NCI-H1930 (cell line): ENCODE measurements at places on chromosomes 4 and X.
A peak's percentile ranks its signal among the peaks of the same experiment; 100 is the strongest.

GRCh38 chrX:2500803-2501558, at the start of the genes DHRSX and ZBED1:
DHRSX (minus strand) TSS chrX:2500976; CDS start chrX:2500925, 51 bp downstream.
ZBED1 (minus strand) TSS chrX:2500976; CDS start chrX:2490719, 10,257 bp downstream.
- DNase-seq: no peak

DNA sequence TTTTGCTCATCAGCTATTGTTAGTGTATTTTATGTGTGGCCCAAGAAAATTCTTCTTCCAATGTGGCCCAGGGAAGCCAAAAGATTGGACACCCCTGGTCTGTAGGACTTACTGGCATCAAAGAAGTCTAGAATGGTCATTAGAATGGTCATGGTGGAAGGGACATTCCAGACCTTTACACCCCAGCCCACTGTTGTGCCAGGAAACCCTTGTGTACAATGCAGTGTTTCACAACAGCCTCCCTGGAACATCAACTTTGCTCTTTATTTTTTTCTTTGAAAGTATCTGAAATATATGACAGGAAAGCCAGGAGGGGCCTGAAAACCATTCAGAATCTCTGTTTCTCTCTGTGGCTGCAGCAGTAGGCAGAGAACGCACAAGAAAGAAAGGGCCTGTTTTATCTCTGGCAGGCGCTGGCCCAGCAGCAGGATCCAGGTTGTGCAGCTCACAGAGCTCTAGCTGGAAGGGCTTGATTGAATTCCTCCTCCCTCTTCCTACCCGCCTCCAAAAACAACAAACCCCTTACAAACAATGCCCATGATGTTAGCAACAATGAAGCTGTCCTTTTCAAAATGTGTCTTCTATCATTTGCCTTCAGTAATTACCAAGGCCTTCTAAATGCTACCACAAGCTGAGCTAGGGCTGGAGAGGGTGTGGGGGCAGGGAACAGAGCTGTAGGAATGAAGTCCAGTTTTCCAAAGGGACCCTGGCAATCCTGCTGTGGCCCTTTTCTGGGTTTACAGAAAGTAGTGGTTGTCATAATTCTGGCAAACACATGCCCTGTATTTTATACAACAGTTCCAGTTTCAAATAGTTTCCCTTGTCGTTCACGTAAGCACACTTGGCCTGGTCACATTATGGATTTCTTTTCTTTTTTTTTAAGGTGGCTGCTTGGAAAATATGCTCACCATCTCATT, 32.3 kb upstream of the TFDP3 start:
- no peak for DNase-seq

- DNase-seq: no peak
Measured at GRCh38 chr4:187383181-187383580, 612.4 kb upstream of the ZFP42 start.

DNA sequence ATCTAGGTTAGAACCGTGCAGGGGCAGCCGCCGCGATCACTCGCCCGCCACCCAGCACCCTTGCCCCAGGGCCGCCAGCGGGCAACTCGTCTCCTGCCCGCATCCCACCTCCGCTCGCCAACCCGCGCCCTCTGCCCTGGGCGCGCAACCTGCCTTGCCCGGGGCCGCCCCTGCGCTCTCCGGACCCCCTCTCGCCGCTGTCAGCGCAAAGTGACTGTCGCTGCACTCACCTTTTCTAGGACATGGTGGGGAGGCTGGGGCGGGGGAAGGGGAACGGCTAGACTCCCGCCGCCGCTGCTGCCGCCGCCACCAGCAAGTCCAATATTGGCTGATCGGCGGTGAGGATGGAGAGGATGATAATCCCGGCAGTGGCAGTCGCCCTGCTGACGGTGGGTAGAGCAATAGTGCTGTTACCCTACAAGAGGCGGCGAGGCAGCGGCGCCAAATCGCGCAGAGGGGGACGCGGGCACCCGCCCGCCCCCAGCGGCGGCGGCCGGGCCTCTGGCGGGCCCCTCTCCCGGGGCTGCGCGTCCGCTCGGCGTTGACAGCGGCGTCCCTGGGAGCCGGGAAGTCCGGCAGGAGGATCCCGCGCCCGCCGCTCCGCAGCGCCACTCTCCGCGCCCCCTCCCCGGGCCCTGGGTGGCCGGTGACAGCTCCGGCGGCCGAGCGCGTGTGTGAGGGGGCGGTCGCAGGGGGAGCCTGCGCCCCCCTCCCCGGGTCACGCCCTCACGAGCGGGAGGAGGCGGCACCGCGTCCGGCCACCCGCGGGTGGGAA, 2.3 kb upstream of the NR3C2 start:
- DNase-seq: peak; percentile 11

DNA sequence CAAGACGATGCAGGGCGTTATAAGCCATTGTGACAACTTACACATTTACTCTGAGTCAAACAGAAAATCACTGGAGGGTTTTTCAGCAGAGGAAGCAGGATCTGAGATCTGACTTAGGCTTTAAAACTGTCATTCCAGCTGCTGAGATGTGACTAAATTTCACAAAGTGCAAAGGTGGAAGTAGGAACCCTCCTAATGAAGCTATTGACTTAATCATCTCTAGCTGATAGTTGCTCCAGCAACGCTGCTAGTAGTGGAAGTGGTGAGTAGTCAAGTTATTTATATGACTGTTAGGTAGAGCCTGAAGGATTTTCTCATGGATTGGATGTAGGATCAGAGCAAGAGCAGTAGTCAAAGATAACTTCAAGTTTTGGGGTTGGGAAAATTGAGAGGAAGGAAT, 218.6 kb downstream of the GRID2 start:
- no peak for DNase-seq

DNA sequence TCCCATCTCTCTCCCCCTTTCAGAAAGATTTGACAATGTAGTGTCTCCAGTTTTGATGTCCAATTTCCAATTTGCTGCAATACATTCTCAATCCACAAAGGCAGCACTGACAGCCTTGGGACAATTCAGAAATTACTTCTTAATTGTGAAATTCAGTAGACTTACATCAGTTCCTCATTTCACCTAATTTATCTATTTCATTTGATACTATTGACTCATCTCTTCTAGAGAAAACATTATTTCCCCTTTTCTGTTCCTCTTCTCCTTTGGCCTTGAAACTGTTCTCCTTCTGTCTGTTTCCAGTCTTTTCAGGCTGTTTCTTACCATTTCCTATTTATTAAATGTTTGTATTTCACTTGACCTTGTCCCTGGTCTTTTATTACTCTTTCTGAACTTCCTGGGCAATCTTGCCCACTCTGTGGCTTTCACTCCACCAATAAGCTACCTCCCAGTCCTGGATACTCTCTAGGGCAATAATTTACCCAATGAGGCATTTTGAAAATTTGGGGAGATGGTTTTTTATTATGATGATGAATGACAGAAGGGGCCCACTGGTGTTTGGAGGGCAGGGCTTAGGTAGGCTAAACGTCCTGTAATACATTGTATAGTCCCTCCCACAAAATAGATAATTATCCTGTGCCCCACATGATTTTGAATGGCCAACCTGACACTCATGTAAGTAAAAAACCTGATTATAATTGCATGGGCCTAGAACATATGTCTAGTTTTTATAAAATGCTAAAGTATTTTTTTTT, 498.0 kb upstream of the BOD1L1 start:
- DNase-seq: no peak

GRCh38 chr4:143375326-143376073, 38.8 kb downstream of the GAB1 start:
- no peak for DNase-seq

GRCh38 chr4:145878501-145879435, 59.9 kb downstream of the ZNF827 start:
- no peak for DNase-seq

GRCh38 chr4:10998846-10999245, 314.3 kb upstream of the CLNK start:
- no peak for DNase-seq

GRCh38 chrX:10949541-10949940, 161.6 kb upstream of the HCCS start:
- DNase-seq: no peak

DNA sequence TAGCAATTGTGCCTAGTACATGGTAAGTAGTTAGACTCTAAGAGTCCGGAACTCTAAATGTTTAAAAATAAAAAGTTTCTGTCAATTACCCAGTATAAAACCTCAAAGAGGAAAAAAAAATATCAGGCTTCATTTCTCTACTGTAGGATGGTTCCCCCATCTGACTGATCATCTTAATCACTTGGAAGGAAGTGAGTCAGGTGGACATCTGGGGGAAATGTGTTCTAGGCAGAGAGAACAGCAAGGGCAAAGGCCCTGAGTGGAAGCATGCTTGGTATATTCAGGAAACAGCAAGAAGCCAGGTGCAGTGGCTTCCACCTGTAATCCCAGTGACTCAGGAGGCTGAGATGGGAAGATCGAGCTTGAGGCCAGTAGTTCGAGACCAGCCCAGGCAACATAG, 2.9 kb upstream of the EIF1AX start:
- DNase-seq: no peak

DNA sequence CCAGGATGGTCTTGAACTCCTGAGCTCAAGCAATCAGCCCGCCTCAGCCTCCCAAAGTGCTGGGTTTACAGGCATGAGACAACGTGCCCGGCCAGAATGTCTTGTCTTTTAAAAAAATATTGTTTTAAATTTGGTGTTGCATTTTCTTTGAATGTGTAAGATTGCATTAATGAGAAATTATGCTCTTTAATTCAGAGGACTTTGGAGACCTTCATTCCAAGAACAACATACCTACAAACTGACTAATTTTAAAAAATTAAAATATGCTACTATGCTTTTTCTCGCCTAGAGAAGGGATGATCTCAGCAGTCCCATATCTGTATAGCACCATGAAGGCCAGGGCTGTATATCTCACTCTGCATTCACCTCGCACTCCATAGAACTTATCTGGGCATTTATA, 204.3 kb upstream of the SLC7A11 start:
- no peak for DNase-seq

DNA sequence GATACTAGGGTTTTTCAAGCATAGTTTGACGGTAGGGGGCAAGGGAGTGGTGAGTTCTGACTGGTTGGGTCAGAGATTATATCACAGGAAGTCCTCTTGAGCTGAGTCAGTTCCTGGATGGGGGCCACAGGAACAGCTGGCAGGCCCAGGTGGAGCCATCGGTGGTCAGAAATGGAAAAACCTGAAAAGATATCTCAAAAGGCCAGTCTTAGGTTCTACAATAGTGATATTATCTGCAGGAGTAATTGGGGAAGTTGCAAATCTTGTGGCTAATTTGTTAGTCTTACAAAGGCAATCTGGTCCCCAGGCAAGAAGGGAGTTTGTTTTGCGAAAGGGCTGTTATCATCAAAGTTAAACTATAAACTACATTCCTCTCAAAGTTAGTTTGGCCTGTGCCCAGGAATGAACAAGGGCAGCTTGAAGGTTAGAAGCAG, 159.3 kb downstream of the PTCHD1 start:
- DNase-seq: no peak

- no peak for DNase-seq
Measured at GRCh38 chr4:147288512-147288911, 192.4 kb upstream of the EDNRA start.

GRCh38 chr4:128831531-128832242, 22.2 kb downstream of the JADE1 start:
- no peak for DNase-seq

- no peak for DNase-seq
Measured at GRCh38 chrX:134840370-134840769, 150.4 kb upstream of the SMIM10 start.

- no peak for DNase-seq
Measured at GRCh38 chr4:105025263-105026017, 121.2 kb upstream of the TET2 start.

- DNase-seq: no peak
Measured at GRCh38 chr4:80732010-80732409, 298.5 kb upstream of the BMP3 start.

DNA sequence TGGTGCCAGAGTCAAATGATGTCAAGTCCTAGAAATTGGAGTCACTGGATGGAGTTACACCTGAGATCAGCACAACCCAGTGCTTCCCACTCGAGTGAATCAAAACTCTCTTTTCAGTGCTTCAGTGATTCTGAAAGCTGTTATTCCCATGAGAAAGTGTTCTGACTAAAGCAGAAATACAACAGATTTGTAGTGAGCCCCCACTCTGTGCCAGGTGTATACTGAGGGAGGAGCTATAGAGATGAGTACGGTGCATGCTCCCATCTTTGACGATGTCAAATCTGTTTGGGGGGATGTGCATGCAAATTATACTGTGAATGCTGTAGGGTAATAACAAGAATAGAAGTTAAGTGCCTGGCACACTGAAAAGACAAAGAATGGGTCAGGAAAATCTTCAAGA, 330.2 kb downstream of the HS3ST1 start:
- no peak for DNase-seq

- DNase-seq: no peak
Measured at GRCh38 chrX:154967603-154968002, 54.9 kb downstream of the F8 start.

DNA sequence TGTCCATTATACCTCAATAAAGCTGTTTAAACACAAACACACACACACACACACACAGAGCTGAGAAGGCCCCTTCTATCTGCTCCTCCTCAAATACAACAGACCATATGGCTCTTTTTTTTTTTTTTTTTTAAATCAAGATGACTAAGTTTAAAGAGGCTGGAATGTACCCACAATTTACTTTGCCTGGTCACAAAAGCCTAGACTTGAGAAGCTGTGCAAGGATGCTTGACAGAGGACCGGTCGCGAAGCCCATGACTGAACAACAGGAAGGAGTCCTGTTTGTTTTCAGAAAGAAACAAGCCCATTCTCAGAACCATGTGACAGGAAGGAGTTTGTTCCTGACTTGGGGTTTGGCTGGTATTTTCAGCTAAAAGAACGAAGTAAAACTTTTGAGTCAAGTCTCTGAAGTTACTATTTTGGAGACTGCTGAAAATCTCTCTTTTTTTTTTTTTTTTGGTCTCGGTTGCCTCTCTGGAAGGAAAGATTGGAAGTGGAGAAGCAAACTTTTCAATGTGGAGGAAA, 650.9 kb upstream of the TENM3 start:
- no peak for DNase-seq

DNA sequence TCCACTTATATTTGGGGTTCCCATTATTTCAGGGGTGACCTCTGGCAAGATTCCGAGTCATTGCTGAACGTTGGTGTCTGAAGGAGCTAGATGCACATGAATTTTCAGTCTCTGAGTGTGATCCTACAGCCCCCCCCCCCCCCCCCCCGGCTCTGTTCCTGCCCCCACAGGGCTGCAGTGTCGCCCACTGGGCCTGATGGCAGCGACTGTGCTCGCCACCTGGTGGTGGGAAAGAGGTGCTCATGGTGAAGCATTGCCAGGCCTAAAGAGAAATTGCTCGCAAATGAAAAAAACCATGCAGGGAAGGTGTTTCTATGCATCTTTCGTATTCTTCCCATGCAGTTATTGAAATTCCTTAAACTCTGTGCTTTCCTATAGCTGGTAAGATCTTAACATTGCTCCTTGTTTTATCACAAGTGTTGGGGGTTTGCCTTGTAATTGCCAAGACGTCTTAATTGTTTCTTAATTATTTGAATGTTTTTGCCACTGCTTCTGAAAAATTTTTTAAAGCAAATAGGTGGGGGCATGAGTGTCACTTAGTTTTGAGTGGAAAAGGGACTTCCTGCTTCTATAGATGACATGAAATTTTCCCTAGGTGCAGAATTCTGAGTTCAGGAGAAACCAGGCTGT, 63.2 kb downstream of the CLDN22 start:
- DNase-seq: peak; percentile 22

DNA sequence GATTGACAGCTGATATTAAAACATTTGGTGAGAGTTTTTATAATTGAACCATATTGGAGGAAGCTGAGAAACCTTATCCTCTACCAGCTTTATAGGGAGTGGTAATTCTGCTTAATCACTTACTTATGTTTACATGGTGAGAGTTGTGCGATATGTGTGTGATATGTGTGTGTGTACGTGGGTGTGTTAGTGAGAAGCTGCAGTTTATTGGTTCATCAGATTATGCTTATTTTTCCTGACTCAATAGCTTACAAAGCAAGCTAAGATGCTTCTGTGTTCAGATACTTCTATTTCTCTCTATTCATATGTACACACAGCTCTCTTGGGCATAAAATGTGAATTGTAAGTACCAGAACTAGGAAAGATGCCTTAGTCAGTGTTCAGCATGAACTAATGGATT, 343.7 kb downstream of the GRIA2 start:
- DNase-seq: no peak
